ENCODE measurements at places on chromosomes 12 and 14. TPM values are rescaled to one million over a fixed set of nuclear protein-coding genes. Genes with fewer than 3 reads are reported as not detected.
A peak's percentile ranks its signal among the peaks of the same experiment; 100 is the strongest.

The C12orf54 gene
- total RNA-seq, result 1.4 TPM

The AICDA gene
- total RNA-seq, result not detected

The DCN gene
- 2,888 TPM for total RNA-seq

The ESR2 gene
- total RNA-seq, result 13.5 TPM

The CLEC1B gene
- not detected for total RNA-seq

The CHGA gene
- not detected for total RNA-seq

The RPL10L gene
- not detected for total RNA-seq

The MAP1LC3B2 gene
- 0.80 TPM for total RNA-seq

The SOAT2 gene
- total RNA-seq, result not detected

DNA sequence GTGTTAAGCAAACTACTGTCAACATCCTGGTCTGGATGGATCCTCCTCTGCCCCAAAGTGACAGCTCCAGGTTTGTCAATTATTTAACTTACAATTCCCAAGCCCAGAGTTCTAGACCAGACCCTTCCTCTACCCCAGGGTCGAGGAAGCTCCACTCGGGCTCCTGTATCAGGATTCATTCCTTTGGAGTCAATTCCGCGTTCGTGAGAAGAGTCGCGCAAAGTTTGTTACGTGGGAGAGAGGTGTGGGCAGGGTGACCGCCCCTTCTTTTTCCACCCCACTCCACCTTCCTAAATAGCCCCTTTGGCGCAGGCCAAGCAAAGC is 479 bp downstream of the SEL1L start:
- DNase-seq, result no peak
- no peaks in the 10 kb centered on the region for H3K27me3 ChIP-seq
- peak overlapping the region; percentile 96 for H3K4me3 ChIP-seq
- no peaks in the 10 kb centered on the region for H3K36me3 ChIP-seq
- H3K27ac ChIP-seq, result no peak overlapping the region

GRCh38 chr12:115648463-115648862 is 629.0 kb downstream of the MED13L start:
- H3K27ac ChIP-seq, result no peak overlapping the region
- no peak for DNase-seq

DNA sequence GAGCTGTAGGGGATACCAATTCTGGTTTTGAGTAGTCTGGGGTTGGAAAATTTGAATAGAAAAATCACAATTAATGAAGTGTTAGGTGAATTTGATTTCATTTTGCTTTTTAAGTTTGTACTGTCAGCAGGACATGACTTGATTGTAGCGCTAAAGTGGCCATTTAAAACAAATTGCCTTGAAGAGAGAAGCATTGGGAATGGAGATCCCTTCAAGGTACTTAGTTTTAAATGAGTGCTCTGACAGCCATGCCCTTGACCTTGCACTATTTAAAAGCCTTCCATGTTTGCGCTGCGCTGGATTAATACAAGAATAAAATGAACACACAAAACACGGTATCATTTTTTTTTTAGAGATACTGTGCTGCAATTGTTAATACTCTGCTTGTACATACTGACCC is 345.9 kb downstream of the NAV3 start:
- no peak for DNase-seq
- no peak overlapping the region for H3K4me3 ChIP-seq
- H3K27ac ChIP-seq, result no peak overlapping the region
- no peaks in the 10 kb centered on the region for H3K27me3 ChIP-seq
- no peaks in the 10 kb centered on the region for H3K36me3 ChIP-seq
- H3K4me1 ChIP-seq, result no peaks in the 10 kb centered on the region

DNA sequence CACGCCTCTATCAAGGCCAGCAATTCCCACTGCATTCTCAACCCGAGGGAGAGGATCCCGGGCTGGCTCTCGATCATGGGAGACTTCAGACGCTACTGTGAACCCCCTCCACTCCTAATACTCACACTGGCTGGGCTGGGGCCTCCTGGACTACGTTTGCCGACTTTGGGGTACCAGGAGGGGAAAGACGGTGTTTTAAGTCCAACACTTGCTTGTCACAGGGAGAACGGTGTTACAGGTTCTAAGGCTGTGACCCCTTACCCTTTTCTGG is 463 bp downstream of the NACA start:
- no peak for DNase-seq
- peaks cover 20% of the 10 kb centered on the region for H3K4me1 ChIP-seq
- no peaks in the 10 kb centered on the region for H3K27me3 ChIP-seq
- peak overlapping the region; percentile 92 for H3K4me3 ChIP-seq

GRCh38 chr14:68526512-68527091 is 266.3 kb downstream of the ZFP36L1 start:
- H3K4me3 ChIP-seq, result no peak overlapping the region
- no peaks in the 10 kb centered on the region for H3K36me3 ChIP-seq
- no peaks in the 10 kb centered on the region for H3K27me3 ChIP-seq
- no peak for DNase-seq
- no peak overlapping the region for H3K27ac ChIP-seq

GRCh38 chr14:88064841-88065240 is 59.9 kb downstream of the GPR65 start:
- no peak overlapping the region for H3K27ac ChIP-seq
- H3K27me3 ChIP-seq, result no peaks in the 10 kb centered on the region
- H3K36me3 ChIP-seq, result no peaks in the 10 kb centered on the region
- H3K4me3 ChIP-seq, result no peak overlapping the region
- no peaks in the 10 kb centered on the region for H3K4me1 ChIP-seq
- DNase-seq, result no peak

DNA sequence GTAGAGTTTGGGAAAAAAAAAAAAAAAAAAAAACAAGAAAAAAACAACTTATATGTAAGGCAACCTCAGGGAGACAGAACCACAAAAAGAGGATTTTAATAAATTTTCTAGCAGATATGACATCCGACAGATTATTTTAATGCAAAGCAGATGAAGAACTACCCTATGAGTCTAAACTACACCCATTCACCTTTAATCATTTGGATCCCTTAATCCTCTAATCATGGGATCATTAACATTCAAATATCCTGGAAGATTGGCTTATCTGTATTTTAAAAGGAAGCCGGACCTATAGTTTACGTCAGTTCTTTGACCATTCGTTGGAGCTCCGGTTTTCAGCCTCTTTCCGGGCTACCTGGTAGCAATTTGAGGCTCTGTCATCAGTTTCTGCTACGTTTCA is at the start of gene DPPA3:
DPPA3 (plus strand) TSS at position 301 of the 400 bp plus-strand sequence. CDS start 138 bp downstream, outside the sequence.
- no peak for DNase-seq
- no peaks in the 10 kb centered on the region for H3K36me3 ChIP-seq
- no peaks in the 10 kb centered on the region for H3K4me1 ChIP-seq
- H3K4me3 ChIP-seq, result no peak within 1 kb of the TSS
- no peak within 1 kb of the TSS for H3K27ac ChIP-seq

GRCh38 chr12:124917135-124917840 is 2.8 kb upstream of the UBC start:
- DNase-seq, result peak; percentile 96
- peak overlapping the region; percentile 30 for H3K4me3 ChIP-seq
- peak overlapping the region; percentile 89 for H3K27ac ChIP-seq
- peaks cover 6% of the 10 kb centered on the region for H3K4me1 ChIP-seq
- peaks cover 4% of the 10 kb centered on the region for H3K36me3 ChIP-seq

DNA sequence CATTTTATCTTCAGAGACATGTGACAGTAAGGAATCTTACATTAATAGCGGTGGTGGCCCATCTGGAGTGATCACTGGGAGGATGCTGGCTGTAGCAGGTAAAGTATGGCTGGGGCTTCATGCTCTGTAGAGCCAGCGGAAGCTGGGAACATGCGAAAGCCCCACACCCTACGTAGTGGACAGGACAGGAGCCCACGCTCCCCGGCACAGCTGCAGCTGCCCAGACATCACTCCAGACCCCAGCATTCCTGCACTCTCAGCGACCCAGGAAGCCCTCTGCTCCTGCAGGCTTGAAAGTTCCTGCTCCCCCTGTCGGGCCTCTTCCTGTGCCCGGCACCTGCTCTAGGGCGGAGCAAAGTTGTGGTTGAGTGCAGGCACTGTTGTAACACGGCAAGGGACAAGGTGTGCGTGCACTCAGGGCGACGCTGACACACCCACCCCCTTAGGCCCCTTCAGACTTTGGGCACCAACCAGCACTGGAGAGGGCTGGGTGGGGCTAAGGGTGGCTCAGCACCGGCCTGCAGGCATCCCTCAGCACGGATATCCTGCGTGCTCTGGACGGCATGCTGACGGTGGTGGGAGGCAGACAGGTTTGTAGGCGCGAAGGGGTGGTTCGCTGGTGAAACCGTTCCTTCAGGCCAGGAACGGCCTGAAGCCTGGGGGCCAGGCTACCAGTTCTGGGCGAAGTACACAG is 568.3 kb downstream of the FSCB start:
- no peak overlapping the region for H3K4me3 ChIP-seq
- H3K4me1 ChIP-seq, result no peaks in the 10 kb centered on the region
- H3K27me3 ChIP-seq, result no peaks in the 10 kb centered on the region
- no peak for DNase-seq
- H3K27ac ChIP-seq, result no peak overlapping the region

DNA sequence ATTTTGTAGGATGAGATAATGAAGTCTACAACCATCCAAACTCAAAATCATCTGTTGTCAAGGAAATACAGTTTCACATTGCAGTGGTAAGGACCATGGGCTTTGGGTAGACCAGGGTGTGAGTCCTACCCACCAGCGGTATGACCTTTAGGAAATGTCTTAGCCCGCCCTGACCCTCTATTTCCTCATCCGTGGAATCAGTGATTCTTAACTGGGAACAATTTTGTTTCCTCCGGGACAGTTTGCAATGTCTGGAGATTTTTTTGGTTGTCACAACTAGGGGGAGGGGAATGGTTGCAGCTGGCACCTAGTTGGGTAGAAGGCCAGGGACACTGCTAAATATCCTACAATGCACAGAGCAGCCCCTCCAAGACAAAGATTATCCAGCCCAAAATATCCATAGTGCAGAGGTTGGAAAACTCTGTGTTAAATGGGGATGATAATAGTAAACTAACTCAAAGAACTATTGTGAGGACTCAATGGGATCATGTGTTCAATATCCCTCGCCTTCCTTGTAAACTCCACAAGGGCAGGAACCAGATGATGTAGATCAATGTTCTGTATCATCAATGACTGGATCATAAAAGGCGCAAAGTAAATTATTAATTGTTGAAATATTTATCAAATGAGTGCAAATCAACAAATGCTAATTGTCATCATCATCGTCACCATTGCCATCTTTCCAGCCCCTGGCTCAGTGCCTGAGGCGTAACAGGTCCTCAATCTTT is 15.7 kb upstream of the IFT81 start:
- H3K36me3 ChIP-seq, result no peaks in the 10 kb centered on the region
- peak overlapping the region; percentile 6 for H3K27ac ChIP-seq
- DNase-seq, result no peak
- no peaks in the 10 kb centered on the region for H3K27me3 ChIP-seq

GRCh38 chr14:99982537-99983250 is 82.5 kb upstream of the EVL start:
- H3K4me3 ChIP-seq, result no peak overlapping the region
- H3K4me1 ChIP-seq, result no peaks in the 10 kb centered on the region
- H3K36me3 ChIP-seq, result no peaks in the 10 kb centered on the region
- peak; percentile 52 for DNase-seq
- no peaks in the 10 kb centered on the region for H3K27me3 ChIP-seq
- H3K27ac ChIP-seq, result no peak overlapping the region

- no peak overlapping the region for H3K27ac ChIP-seq
- no peaks in the 10 kb centered on the region for H3K27me3 ChIP-seq
- peaks cover 3% of the 10 kb centered on the region for H3K4me1 ChIP-seq
- H3K36me3 ChIP-seq, result no peaks in the 10 kb centered on the region
Measured at GRCh38 chr14:85538636-85539035, 8.7 kb downstream of the FLRT2 start.

DNA sequence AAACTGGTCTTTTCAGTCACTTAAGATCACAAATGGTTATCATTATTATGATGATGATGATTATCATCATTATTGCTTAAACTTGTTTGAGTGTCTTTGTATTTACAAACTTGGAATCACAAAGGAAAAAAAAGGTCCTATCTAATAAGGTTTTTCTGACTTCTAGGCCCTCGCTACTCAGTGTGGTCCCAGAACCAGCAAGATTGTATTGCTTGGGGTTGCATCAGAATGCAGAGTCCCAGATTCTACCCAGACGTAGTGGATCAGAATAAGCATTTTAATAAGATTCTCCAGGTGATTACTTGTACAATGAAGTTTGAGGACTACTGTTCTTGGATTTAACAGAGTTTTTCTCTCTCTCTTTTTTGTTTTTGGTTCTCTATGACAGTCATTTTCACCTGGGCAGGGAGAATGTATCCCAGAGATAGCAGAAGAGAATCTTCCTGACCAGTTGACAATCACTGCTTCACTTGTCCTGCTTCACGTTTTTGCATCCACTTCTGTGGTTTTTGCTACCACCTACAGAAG is 29.3 kb upstream of the PPP1R12A start:
- no peak for DNase-seq
- H3K4me3 ChIP-seq, result no peak overlapping the region
- no peaks in the 10 kb centered on the region for H3K4me1 ChIP-seq
- H3K27ac ChIP-seq, result no peak overlapping the region

GRCh38 chr12:124032265-124032886 is 59.4 kb downstream of the ZNF664 start:
- no peaks in the 10 kb centered on the region for H3K27me3 ChIP-seq
- no peaks in the 10 kb centered on the region for H3K4me1 ChIP-seq
- no peaks in the 10 kb centered on the region for H3K36me3 ChIP-seq
- H3K27ac ChIP-seq, result no peak overlapping the region
- H3K4me3 ChIP-seq, result no peak overlapping the region

DNA sequence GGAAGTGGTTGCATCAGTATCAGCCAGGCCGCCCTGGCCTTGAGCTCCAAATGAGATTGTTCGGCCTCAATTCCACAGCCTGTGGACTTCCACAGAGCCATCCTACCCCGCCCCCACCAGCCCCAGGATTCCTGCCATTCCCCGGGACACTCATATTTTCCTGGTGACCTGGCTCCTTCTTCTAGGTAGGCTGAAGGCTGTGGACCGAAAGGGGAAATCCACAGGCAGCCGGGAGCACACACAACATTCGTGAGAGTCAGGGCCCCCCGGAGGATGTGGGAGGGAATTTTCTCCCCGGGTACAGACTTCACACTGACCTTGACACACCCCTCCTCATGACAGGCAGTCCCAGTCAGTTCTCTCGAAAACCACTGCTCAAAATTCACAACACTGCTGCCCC is 39.9 kb downstream of the RIN3 start:
- H3K27ac ChIP-seq, result peak overlapping the region; percentile 45
- H3K4me1 ChIP-seq, result peaks cover 19% of the 10 kb centered on the region
- peak; percentile 71 for DNase-seq
- no peaks in the 10 kb centered on the region for H3K27me3 ChIP-seq
- no peak overlapping the region for H3K4me3 ChIP-seq

GRCh38 chr14:105132921-105133654 is 35.5 kb downstream of the JAG2 start:
- no peak overlapping the region for H3K27ac ChIP-seq
- no peaks in the 10 kb centered on the region for H3K36me3 ChIP-seq
- no peaks in the 10 kb centered on the region for H3K27me3 ChIP-seq
- H3K4me1 ChIP-seq, result no peaks in the 10 kb centered on the region

GRCh38 chr14:82778008-82778590 is 1244.4 kb upstream of the SEL1L start:
- no peak overlapping the region for H3K27ac ChIP-seq
- no peak for DNase-seq
- H3K36me3 ChIP-seq, result no peaks in the 10 kb centered on the region
- H3K27me3 ChIP-seq, result no peaks in the 10 kb centered on the region

DNA sequence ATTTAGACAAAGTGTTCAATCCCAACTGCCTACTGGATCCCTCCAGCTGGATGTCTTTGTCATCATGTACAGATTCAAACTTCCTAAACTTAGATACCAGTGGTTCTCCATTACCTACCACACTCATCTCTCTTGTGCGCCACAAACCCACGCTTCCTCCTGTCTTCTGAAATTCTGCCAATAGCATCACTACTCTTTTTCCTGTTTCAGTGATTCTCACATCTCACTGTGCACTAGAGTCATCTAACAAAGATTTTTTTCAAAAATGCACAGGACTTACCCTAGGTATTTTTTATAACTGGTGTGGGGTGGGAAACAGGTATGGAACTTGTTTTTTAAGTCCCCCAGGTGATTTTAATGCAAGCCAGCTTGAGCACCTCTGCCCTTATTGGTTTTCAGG is 5.9 kb downstream of the PSMB5 start:
- H3K4me3 ChIP-seq, result no peak overlapping the region
- H3K27ac ChIP-seq, result no peak overlapping the region
- H3K36me3 ChIP-seq, result no peaks in the 10 kb centered on the region
- peaks cover 3% of the 10 kb centered on the region for H3K4me1 ChIP-seq
